ENCODE measurements at places on chromosomes 16 and 17. TPM values are rescaled to one million over a fixed set of nuclear protein-coding genes. Genes with fewer than 3 reads are reported as not detected.

The IL34 gene
- total RNA-seq: 2.9 TPM

The TERB1 gene
- total RNA-seq: not detected

The CLEC19A gene
- total RNA-seq: not detected

The CDH15 gene
- 0.33 TPM for total RNA-seq
